ENCODE measurements at places on chromosomes 3 and 15.

GRCh38 chr3:120435621-120436020 lies 15.2 kb downstream of the FSTL1 start:
- DNase-seq = no peak

DNA sequence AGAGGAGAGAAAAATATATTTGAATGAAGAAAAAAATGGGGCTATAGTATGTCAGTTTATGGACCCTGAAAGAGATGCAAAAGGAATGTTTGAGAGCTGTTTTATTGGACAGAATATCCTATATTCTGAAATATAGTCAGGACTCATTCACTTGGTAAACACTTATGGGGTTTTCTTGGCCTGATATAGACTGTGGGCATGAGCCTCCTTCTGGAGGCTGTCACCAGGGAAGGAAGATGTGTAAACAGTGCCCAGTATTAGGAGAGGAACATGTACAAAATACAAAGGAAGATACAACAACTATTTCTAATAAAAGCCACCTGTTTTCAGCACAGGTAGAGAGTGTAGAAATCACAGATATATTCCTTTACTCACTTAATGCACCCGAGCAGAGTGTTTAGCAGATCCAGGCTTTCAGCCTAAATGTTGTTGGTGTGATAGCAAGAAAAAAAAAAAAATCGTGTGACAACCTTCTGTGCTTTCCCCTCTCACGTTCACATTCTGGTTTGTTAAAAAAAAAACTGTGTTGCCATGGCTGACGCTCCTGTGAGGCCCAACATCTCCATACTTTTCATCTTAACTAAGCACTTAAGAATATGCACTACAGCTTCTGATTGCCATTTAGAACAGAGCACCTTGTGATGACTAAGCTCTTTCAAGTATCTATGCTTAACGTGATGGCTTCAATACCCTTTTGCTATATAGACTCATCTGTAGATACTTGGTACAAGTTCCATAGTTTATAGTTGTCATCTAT lies 134.1 kb downstream of the MBNL1 start:
- peak; percentile 14 for DNase-seq

DNA sequence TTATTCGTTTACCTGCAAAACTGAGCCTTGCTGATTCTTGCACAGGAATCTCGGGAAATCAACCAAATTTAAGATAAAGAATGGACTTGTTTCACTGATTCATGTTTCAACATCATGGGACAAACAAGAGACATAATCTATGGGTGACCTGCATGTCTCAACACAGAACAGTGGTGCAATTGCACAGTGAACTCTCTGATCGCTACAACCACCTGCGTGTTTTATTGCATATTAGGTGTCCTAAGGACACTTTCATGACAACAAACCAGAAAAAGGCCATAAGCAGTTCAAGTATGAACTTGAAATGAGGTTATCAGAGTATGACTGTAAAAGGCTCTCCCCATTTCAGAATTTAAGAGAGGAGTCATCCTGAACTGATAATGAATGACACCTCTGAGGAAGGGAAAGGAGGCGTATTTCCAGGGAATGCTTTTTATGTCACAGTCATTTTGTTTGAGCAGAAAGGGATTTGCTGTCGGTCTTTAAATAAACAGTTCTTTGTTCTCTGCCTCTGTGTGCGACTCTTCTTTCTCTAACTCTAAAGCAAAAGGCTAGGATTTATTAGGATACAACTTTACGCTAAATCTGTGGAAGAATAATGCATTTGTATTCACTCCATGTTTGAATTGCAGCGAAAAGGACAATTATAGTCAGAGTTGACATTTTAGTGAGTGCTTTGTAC lies 167.2 kb downstream of the RBMS3 start:
- no peak for DNase-seq

GRCh38 chr3:15903759-15904720 lies 106.3 kb upstream of the ANKRD28 start:
- no peak for DNase-seq

DNA sequence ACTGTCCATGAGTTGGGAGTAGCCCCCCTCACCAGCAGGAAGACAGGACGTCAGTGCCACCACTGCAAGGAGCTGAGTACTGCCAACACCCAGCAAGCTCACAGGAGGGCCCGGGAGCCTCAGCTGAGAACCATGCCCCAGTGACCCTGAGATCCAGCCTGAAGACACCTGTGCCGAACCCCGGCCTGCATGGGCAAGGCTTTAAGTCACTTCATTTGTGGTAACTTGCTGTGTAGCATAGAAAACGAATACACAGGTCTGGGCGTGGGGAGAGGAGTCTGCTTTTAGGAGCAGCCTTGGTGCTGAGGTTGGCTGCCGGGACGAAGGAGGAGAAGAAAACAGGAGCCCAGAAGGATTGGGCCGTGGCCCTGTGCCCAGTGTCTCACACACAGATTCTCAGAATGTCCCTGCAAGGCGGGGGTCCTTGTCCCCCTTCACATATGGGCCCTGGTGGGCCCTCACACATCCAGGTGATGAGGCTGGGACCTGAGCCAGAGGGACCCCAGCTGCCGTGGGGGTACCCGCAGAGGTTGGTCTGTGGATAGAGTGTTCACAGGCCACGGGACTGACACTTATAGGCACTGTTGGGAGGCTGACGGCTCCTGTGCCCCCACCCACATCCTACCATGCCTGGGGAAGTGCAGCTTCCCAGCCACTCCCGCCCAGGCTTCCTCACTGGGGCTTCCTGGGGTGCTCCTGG lies 85.3 kb downstream of the PLXNA1 start:
- no peak for DNase-seq

GRCh38 chr3:184460276-184460675 lies 80.4 kb downstream of the CHRD start:
- no peak for DNase-seq

DNA sequence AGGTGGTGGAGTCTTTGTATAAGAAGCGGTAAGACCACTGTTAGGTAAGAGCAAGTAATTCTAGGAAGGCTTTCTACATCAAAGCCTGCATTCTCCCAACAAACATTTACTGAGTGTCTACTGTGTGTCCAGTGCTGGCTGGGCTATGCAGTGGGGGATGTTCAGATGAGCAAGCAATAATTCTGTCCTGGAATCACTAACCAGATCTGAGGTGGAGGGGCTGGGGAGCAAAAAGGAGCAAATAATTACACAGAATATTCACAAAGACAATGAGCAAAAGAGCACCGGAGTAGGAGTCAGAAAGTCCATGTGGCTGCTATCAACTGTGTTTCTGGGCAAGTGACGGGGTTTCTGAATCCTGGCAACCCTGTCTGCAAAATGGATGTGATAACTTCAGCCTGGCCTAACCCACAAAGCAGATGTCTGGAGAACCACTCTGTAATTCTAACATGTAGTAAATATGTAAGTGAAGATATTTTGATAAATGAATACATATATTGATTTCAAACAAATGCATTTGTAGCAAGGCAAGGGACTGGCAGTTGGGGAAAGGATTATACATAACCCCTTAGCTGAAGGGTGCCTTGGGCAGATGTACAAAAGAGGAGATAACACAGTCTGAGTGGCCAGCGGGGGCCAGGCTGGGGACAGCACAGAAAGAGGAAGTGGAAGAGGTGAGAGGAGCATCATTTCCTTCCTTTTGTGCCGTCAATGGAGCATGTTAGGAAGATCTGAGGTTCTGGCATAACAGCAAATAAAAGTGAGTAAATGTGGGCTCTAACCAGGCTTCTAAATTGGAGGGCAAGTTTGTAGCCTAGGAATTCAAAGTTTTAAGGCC lies 28.8 kb downstream of the CYP8B1 start:
- no peak for DNase-seq

GRCh38 chr3:159803459-159803858 lies 185.2 kb upstream of the IL12A start:
- DNase-seq = no peak

DNA sequence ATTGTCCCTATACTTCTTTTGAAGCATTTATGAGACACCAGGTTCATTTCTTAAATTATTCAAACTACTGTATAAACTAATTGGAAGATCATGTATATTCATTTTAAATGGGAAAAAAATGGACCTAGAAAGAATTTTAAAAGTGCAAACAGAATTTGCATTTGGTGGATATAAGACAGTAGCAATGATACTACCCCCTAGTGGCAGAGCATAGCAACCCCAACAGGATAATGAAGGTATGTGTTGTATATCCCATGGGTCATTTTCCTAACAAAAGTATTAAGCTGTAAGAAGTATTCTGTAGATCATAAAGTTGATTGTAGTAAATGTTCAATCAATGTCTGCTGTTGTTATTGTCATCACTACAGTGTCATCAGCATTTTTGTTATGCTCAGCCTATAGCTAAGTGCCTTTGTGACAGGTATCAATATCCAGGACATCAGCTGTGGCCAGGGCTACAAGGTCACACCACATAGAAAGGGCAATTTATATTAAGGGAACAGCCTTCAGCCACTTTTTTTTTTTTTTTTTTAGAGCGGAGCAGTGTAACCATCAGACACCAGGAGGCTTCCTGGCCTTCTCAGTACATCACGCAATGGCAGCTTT lies 175.8 kb downstream of the FOXB1 start:
- DNase-seq = peak; percentile 6

DNA sequence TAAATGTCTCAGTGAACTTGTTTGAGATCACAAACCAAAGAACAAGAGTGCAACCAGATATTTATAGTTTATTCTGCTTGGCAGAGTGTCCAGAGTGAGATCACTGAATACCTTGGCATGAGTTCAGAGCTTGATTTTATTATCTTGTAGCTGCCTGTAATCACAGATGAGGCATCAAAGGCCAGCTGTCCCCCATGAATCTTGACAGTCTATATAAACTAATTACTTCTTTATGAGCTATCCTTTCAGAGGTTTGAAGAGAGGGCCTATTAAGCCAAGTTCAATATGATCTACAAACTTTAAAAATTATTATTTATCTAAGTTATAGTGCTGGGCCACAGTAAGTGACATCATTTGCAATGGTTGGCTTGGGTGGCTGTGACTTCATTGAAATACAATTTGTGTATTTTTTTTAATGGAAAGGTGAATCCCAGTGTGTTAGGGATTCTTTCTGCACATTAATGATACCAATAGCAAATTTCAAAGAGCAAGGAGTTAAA lies 251.5 kb downstream of the CLSTN2 start:
- DNase-seq = no peak

DNA sequence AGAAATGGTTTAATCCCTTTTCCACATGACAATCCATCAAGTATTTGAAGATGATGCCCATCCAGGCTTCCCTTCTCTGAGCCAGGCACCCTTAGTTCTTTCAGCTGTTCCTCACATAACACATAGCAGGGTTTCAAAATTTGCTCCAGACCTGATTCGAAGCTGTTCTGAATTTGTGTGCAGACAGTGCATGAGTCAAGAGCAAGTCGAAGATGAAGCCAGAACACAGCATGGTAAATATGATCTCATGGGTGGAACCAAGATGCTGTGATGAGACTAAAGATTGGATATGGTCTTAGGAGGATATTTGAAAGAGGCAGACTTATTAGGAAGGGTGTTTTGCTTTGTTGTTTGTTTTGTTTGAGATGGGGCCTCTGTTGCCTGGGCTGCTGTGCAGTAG lies 32.6 kb upstream of the PDE8A start:
- DNase-seq = no peak

GRCh38 chr3:31571325-31571724 lies 38.6 kb downstream of the STT3B start:
- DNase-seq = no peak

- no peak for DNase-seq
These were observed 35.7 kb upstream of the GABRG3 start for GRCh38 chr15:26935322-26935721.

GRCh38 chr15:22890296-22890695 lies 51.8 kb downstream of the NIPA2 start:
- no peak for DNase-seq

DNA sequence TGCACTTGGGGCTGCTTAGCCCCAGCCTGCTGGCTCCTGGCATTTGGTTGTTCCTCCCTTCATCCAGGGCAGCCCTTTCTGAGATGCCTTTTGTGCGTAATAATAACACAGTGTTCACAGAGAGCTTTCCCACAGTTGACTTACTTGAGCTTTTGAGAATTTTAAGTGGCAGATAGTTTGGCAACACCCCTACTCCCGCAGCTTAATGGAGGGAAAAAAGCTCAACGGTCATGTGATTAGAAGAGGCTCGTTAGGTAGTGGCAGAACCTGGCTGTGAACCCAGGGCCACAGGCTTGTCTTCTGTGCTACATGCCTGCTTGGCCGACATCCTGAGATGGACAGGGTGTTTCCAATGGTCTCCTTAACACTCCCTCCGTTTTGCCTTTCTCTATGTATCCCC lies 4.7 kb downstream of the KBTBD13 start:
- no peak for DNase-seq

GRCh38 chr15:47932261-47932660 lies 188.5 kb upstream of the SLC24A5 start:
- DNase-seq = no peak

DNA sequence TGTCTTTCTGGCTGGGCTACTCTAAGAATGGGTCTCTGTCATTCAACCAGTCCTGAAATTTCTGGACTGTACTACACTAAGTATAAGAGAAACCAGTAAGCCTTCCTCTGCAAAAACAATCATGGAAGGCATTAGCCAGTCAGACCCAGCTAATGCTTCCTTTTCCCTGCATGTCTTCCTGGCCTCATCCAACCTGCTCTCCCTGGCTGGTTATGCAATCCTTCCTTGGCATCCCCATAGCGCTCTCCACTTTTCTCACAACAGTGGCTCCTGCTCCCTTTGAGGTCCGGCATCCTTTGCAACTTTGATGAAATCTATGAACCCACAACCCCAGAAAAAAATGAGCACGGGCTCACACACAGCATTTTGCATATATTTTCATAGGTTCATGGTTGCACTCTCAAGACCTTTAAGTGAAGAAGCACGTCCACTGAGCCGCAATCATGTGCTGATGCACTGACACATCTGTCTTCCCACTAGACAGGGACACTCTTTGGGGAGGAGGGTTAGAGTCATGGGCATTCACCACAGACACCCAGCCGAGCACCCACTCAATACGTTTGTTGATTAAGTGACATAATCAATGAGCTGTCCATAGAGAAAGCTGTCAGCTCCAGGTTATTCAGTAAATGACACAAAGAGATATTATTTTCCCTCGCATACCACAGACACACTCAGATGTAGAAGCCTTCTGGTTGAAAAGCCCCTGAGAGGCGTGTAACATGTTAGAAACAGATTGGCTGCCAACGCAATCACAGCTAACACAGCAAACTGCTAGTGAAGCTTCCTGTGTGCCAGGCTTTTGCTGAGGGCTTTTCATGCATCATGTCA lies 66.7 kb downstream of the PLD1 start:
- no peak for DNase-seq

DNA sequence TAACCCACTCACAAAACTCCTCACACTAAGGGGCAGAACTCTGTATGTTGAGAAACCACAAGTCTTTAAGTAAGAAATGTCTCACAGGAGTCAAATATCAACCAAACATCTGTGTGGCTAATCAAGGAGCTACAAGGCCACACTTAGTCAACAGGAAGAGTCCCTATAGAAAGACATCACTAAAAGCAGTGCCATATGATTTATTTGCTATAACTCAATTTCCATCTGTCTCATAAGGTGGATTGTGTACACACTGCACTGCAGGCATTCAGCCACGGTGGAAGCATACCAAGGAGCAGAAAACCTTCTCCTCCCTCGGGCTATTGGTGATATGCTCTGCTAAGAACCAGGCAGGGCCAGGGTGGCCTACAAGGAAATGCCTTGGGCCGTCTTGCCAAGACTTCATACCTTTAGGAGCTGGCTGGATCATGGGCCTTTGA lies 197.6 kb upstream of the CFAP20DC start:
- no peak for DNase-seq

- peak; percentile 72 for DNase-seq
These were observed at the start of gene ZDHHC23 for GRCh38 chr3:113947372-113948014. TSS of gene ZDHHC23 (plus strand) at chr3:113948013. CDS start at chr3:113948803, 790 bp downstream.

GRCh38 chr3:17179381-17180205 lies 294.8 kb downstream of the PLCL2 start:
- DNase-seq = no peak

GRCh38 chr3:152843955-152844354 lies 9.0 kb downstream of the P2RY1 start:
- no peak for DNase-seq

GRCh38 chr15:71338265-71338664 lies 223.0 kb downstream of the THSD4 start:
- DNase-seq = no peak
